ENCODE measurements at places on chromosomes 5 and 9.

GRCh38 chr9:137956039-137956438 is 78.5 kb downstream of the CACNA1B start:
- DNase-seq, result no peak

GRCh38 chr5:9644630-9645029 is 14.5 kb upstream of the TAS2R1 start:
- no peak for DNase-seq

DNA sequence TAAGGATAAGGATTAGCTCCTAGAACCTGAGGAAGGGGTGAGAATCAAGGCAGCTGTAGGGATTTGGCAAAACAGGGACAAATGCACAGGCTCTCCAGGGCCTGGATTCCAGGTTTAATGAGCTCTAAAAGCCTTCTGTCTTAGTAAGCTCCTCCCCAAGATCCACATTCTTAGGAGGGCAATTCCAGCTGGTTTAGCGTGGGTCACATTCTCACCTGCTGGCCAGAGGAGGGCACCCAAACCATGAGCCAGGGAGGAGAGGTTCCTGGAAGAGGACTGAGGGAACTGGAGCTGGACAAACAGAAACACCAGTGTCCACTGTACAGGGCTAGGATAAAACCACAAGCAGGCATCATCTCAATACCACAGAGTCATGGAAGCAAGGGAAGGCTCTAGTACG is 480.0 kb downstream of the CCDC171 start:
- DNase-seq, result no peak

- no peak for DNase-seq
These were observed 15.7 kb upstream of the MAT2B start for GRCh38 chr5:163489745-163490075.

GRCh38 chr9:22415941-22416691 is 30.5 kb upstream of the DMRTA1 start:
- DNase-seq, result no peak

DNA sequence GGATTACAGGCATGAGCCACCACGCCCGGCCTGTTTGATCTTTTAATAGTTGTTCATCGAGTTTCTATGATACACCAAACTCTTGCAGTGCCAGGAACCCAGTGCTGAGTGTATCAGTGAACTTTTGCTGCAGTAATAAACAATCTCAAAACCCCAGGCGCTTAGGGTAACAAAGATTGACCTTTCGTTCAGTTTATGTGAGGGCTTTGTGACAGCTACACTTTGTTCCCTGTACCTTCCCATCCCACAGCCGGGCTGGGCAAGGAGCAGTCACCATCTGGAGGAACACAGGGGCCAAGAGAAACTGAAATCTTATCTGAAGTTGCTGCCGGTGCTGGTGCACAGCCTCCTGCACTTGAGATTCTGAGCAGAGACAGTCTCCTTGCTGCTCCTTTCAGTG is 17.2 kb upstream of the WNK2 start:
- no peak for DNase-seq

DNA sequence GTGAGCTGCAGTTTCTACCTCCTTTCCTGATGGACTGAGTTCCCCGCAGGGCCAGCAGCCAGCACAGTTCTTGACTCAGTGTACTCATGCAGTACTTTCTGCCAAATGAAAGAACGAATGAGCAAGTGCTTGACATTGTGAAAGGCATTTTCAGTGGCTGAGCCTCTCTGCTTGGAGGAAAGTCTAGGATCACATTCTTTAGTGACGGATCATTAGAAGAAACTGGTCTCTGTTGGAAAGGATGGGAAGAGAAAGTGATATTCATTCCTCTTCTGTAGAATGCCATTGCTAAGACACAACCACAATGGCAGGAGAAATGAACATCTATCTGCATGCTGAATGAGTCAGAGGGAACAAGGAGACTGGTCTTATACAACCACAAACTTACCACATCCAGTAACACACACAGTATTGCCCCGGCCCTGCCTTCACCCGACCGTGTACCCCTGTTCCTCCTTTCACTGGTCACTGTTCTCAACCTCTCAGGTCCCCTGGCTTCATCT is 206.9 kb downstream of the CRB2 start:
- DNase-seq, result no peak

- no peak for DNase-seq
These were observed 41.1 kb upstream of the TCF7 start for GRCh38 chr5:134073404-134073803.

- DNase-seq, result no peak
These were observed 77.8 kb downstream of the FSTL4 start for GRCh38 chr5:133534566-133534965.

- no peak for DNase-seq
These were observed 427.4 kb downstream of the CTNND2 start for GRCh38 chr5:11476866-11477265.

DNA sequence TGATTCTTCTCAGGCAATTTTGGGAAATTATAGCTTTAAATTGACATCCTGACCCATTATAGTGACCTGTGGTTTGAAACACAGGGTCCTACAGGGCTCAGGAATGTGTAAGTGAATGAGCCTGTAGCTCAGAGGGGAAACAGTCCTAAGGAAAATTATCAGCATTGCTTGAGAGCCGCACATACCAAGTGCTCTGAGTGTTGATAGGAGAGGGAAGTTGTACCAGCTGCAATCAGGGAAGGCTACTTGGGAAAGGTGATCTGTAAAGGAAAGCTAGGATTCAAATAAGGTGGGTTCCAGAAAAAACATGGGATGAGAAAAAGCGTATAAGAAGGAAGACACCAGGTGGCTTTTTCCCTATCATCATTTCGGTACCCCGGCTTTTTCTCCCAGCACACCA is 4.4 kb upstream of the SLC25A51 start:
- DNase-seq, result no peak

GRCh38 chr5:61949054-61949678 is 356.8 kb upstream of the KIF2A start:
- DNase-seq, result no peak

GRCh38 chr5:115458416-115458815 is 86.2 kb downstream of the FEM1C start:
- no peak for DNase-seq

- DNase-seq, result no peak
These were observed 203.8 kb downstream of the MLLT3 start for GRCh38 chr9:20418485-20418884.

GRCh38 chr9:2992427-2992826 is 148.5 kb upstream of the PUM3 start:
- no peak for DNase-seq

All from erythroblast (primary cell).